Neural progenitor cell (in vitro differentiated cells): ENCODE measurements at places on chromosomes 1 and 21.

DNA sequence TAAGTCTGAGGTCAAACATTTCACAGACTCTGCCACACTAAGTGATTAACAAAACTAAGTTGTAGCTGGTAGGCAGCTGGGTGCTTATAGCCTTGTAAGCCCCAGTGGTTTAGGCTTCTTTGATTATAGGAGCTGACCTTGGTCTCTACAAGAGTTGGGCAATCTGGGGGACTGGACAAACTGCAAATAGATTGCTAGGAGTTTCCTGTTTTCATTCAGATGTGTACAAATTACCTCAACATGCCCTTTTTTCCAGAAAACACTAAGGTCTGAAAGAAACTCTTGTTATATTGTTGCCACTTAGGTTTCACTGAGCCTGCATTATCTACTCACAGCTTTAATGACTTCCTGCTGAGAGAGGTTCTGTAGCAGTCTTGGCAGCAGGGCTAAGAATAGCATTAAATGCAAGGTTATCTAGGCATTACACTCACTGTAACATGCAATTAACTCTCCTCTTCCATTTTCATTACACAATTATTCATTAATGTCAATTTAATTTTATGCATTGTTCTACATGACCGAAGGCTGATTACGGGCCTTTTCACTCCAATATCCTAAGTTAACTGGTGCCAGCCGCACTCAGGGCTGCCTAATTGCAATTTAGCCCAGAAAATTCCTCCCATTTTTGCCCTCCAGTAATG lies 314.0 kb downstream of the LMO4 start:
- DNase-seq, result peak; percentile 74

DNA sequence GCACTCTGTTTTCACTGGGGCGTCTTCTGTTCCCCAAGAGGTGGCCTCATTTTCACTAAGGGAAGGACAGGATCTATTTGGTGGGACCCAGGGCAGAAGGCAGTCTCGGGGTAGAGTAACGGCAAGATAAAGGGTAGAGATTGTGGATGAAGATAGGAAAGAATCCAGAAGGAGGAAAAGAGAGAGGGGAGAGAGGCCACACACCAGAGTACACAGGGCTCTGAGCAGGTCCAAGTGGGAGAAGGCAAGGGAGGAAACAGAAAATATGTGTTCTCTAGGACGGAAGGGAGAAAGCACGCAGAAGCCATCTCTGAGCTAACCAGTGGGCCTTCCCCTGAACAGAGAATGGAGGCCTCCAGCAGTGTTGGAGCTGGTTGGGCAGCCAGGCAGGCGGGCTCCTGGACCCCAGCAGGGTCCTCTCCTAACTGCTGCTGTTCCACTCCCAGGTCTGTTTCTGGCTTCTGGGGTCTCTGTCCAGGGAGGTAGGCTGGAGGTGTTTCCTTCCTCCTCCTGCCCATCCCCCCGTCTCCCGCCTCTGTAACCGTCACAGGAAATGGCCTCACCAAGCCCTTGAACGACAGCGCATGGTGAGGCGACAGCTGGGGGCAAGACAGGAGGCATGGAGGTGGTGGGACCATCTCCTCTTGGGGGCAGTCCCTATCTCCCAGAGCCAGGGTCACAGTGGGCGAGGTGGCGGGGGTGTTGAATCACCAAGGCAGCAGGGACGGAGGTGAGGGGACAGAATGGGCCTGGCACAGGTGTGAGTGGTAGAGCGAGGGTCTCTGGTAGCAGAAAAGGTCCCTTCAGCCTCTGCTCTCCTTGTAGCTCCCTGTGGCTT lies 649 bp downstream of the PTPN7 start:
- DNase-seq, result no peak

GRCh38 chr1:152426731-152427130 lies 12.7 kb upstream of the CRNN start:
- no peak for DNase-seq

GRCh38 chr1:41377397-41377796 lies 16.2 kb downstream of the FOXO6 start:
- no peak for DNase-seq

GRCh38 chr1:42924851-42925760 lies 33.6 kb downstream of the SLC2A1 start:
- DNase-seq, result peak; percentile 73

DNA sequence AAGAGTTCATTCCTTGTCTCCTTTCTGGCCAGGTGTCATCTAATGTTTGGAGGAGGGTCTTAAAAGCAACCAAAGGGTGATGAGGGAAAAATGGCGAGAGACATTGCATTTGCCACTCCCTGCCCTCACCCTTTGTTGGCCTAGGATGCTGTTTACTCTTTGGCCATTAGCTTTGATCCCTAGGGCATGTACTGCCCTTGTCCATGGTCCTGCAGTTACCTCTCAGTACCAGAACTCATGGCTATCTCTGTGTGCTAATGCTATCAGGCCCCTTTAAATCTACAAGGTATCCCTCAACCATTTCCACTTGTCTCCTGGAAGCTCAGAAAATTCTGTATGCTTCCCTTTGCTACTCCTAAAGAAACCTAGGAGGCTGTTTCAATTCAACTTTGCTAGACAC lies 424.8 kb upstream of the PLXNA2 start:
- peak; percentile 44 for DNase-seq

- no peak for DNase-seq
These were observed 14.9 kb downstream of the FASLG start for GRCh38 chr1:172673761-172674160.

DNA sequence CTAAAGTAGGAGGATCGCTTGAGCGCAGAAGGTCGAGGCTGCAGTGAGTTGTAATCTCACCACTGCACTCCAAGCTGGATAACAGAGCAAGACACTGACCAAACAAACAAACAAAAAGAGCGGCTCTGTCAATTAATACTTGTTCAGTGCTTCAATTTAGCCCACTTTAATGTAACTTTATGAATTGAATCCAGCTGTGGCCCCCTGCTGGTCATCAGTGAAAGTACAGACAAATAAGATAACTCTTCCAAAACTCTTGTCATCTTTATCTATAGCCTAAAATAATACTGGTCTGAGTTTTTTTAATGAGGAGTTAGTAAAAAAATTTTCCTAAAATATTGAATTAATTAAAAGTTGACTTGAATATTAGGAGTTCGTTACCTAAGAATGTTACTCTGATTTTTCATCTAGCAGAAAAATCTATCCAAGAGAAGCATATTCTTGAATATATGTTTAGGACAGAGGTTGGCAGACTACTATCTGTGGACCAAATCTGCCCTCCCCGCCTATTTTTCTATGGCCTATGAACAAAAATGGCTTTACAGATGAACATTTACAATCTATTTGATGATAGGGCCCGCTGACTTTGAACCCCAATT lies 26.1 kb downstream of the ATP5PF start:
- peak; percentile 51 for DNase-seq

DNA sequence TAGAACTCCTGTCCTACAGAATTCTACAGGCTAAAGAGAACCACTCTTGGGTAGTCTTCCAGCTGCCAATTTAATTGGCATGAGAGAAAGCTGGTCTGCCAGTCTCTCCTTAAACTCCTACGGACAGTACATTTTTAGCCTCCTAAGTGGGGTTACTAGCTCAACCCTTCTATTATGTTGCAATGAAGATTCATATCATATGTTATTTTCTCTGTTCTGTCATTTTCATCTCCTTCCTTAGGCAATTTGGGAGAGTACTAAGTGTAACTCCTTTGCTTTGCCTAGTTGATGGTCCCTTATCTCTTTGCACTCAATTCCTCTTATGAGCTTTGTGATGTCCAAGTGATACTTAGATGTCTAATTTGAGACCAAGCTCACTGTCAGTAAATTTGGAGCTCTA lies 14.0 kb downstream of the GNAT2 start:
- no peak for DNase-seq

- no peak for DNase-seq
These were observed 73.2 kb upstream of the GADD45A start for GRCh38 chr1:67611846-67612245.

- DNase-seq, result peak; percentile 8
These were observed 17.1 kb upstream of the DUSP23 start for GRCh38 chr1:159763686-159764085.

- DNase-seq, result no peak
These were observed 14.0 kb upstream of the FAAP20 start for GRCh38 chr1:2208309-2209239.
